Stimulated activated CD8-positive, alpha-beta memory T cell treated with anti-CD3 and anti-CD28 coated beads, Interleukin-4, amount 100 ng/mL, for 24 hours (primary cell): ENCODE measurements at places on chromosomes 5 and 9.
A peak's percentile ranks its signal among the peaks of the same experiment; 100 is the strongest.

DNA sequence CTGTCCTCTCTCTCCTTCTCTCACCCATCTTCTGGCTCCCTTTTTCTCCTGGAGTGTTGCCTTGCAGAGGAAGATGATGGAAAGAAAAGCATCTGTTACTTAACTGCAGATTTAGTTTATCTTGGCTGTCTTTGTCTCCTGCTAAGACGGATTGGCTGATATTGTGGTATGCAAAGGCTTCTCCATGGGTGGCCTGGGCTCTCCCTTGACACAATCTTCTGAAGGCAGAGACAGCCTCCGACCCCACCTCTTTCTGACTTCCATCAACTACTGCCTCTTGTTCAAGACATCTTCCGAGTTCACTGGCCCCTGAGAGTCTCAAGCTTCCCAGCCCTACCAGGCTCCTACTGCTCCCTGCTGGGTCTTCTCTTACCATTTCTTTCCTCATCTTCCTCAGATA, 403.7 kb downstream of the LRRC70 start:
- DNase-seq: no peak

- DNase-seq: peak; percentile 39
Observed at GRCh38 chr9:131478421-131478868, 24.3 kb upstream of the POMT1 start.

GRCh38 chr9:37753489-37754190, at the start of gene TRMT10B:
Gene TRMT10B (plus strand): TSS chr9:37753805. CDS start chr9:37761932, 8,127 bp downstream.
- DNase-seq: peak; percentile 61

- no peak for DNase-seq
Observed at GRCh38 chr5:98128271-98128670, 645.2 kb upstream of the RGMB start.

DNA sequence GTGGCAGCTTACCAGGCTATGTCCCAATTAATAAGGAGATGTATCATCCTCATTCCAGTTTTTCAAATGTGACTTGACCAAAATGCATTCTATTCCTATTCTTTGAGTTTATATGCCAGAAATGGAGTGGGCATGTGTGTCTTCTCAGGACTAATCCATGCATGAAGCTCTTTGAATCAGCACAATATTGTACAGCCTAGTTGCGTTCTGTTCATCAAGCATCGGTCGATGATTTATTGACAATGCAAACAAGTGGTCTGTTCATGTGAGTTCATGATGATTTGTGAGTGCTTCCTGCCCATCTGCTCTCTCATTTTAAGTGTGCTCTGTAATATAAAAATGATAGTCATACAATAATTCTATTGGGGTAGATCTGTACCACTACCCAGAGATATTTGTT, 48.3 kb downstream of the PALM2AKAP2 start:
- no peak for DNase-seq

GRCh38 chr5:176624938-176625337, 5.4 kb downstream of the SNCB start:
- DNase-seq: no peak

GRCh38 chr5:31096238-31096865, 97.1 kb upstream of the CDH6 start:
- DNase-seq: no peak
